ENCODE measurements at places on chromosomes 11 and 22. TPM values are rescaled to one million over a fixed set of nuclear protein-coding genes. Genes with fewer than 3 reads are reported as not detected.

- DNase-seq, result no peak
These were observed 78.1 kb upstream of the PRR5 start for GRCh38 chr22:44623771-44624510.

UCP3 gene
- 1.8 TPM for total RNA-seq

DNA sequence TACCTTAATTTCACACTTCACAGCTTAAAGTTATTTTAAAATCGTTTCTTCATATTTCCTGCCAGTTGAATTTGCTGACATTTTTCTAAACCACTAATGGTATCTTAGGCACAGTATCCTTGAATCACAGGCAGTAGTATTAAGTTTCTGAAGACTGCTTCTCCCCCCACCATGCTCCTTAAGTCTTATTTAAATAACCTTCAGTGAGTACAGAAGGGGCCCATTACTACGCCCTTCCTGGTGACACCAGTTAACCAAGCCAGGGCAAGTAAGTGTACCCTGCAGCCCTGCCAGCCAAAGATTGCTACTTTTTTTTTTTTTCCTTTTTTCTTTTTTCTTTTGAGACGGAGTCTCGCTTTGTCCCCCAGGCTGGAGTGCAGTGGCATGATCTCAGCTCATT, 19.9 kb downstream of the KDM2A start:
- no peak for DNase-seq

DNA sequence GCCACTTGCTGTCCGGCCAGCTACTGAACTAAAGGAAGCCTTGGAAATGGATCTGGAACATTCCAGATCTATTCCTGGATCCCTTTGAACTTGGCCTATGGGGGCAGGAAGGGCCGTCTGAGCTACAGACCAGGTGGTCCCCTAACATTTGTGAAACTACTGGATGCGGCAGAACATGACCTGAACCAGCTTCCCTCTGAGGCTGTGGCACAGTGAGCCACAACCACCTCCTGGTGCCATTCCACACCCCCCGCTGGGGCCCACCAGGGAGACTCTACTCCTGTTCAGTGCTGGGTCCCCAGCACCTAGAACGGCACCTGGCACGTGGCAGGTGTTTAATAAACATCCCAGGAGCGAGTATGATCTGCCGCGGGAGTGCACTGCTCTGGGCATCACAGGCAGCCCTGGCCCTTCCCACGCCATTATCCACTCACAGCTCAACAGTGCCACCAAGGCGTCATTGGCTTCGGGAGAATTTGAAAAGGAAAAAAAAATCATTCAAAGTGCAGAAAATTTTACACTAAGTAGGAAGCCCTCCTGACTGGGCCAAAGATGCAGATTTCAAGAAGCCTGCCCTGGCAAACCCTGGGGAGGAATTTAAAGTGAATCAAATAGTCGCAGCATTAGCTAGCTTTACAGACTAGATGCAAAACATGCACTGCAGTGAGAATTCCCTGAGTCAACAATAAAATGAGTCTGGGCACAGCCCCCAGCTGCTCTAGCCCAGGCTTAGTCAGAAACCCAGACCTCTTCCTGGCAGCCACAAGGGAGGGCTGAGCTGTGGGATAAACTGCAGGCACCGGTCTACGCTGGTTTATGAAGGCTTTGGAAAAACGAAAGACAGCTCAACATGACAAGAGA, 14.3 kb upstream of the EFCAB6 start:
- DNase-seq, result peak; percentile 21

PIK3IP1 gene
- total RNA-seq, result 36.0 TPM
